Islet precursor cell (in vitro differentiated cells): ENCODE measurements at places on chromosomes 5 and 9.

- DNase-seq = peak; percentile 73
These were observed 113.8 kb upstream of the ANKRD55 start for GRCh38 chr5:56346741-56347535.

DNA sequence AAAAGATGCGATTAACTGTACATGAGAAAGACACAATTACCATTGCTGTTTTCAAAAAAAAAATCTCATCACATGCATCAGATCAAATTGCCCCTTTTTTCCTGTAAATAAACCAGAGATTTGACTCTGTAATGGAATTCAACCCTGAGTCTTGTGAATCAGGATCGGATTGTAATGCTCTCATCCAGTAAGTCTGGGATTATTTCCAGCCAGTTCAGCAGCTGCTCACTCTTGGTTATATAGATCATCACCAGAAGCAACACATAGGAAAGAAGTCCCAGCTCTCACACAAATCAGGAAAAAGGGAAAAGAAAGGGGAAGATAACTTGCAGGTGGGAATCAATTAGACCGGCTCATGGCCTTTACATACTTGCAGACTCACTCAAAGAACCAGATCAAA is 97.8 kb upstream of the SPOCK1 start:
- DNase-seq = no peak

DNA sequence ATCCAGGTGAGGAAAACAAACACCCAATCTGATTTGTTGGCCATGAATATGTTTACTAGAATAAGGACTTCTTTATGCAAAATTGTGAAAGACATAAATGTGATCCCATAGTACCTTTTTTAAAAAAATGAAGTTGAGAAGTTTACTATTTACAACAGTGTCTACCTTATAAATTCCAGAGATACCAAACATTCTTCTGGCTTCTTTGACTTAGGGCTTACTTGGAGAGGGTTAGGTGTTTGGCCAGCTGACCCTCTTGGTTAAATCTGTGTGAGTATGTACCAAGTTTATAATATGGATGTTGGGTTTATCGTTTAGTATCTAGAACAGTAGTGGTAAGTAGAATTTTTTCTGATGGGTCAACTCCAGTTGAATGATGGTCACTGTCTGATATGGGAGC is 212.3 kb downstream of the DOCK8 start:
- no peak for DNase-seq

DNA sequence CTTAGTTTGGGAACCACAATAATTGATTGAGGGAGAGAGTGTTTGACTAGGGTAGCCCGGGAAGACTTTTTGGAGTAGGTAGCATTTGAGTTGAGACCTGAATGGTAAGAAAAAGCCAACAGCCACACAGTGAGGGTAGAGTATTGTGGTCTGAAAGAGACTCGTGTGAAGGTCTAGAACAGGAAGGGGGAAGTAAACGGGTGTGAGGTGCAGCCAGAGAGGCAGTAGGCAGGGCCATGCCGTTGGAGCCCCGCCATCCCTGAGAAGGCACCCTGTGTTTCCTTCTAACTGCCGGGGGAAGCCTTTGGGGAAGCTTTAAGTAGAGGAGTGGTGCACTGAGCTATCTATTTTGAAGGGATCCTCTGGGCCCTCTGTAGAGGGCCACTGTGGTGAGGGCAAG is 3.5 kb upstream of the F2RL2 start:
- DNase-seq = no peak

GRCh38 chr9:135504262-135505243 is 4.1 kb downstream of the MRPS2 start:
- peak; percentile 83 for DNase-seq

DNA sequence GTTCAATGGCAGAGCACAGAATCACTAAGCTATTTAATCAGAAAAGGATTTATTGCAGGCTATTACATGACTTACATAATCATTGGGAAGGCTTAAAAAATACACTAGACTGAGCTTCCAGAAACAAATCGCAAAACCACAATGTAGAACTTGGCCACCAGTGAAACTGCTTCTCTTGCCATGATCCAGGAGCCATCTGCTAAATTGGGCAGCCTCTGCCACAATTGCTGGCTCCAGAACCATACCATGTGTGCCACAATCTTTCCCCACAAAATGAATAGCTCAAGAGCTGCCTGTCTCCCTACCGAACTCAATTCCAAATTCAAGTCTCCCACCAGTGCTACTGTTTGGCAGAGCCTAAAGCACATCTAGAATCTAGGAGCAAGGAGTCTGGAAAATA is 9.8 kb upstream of the ERAP1 start:
- DNase-seq = no peak

- no peak for DNase-seq
These were observed 86.8 kb upstream of the CDH6 start for GRCh38 chr5:31106691-31107090.

GRCh38 chr5:96821260-96821916 is 13.6 kb upstream of the ERAP1 start:
- DNase-seq = no peak

DNA sequence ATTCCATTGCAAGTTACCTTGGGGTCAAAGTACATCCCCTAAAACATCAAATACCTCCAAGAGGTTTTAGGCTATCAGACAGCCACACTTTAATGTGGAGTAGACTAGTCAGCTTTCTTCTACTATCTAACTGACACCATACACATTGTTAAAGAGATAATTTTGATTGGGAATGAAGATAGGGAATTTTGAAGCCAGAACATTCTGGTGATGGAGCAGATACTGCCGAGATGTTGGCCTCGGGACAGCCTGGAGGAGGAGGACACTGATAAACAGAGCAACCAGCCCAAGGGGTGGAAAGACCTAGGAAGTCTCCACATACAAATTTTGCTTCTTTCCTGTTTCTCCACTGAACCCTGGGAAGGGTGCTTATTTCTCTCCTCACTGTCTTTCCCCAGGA is 14.9 kb downstream of the TJP2 start:
- no peak for DNase-seq

DNA sequence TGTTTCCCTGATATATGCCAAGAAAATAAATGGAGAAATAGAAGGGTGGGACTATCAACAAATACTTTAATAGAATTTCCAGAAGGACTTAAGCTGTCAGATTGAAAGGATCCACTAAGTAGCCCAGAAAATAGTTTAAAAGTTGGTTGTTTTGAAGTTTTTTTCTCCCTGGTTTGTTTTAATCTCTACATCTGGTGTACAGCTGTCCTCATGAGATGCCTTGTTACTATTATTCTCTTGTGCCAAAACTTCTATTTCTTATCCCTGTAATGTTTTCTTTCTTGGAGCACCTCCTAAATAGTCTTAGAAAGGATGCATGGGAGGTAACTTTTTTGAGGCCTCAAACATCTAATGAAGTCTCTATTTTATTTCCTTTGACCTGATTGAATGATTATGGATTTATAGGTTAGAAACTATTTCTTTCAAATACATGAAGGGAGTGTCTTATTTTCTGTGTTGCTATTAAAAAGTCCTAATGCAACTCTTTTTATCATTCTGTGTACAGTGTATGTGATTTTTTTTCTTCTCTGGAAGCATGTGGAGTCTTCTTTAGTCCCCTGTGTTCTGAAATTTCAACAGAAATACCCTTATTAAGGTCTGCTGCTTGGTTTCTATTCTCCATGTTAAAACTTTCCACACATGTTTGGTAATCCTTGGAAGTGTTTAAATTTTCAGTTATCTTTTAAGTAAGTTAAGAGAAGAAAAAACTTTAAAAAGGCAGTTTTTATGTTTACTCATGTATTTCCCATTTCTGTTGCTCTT is 140.0 kb upstream of the CDKN2B start:
- no peak for DNase-seq

DNA sequence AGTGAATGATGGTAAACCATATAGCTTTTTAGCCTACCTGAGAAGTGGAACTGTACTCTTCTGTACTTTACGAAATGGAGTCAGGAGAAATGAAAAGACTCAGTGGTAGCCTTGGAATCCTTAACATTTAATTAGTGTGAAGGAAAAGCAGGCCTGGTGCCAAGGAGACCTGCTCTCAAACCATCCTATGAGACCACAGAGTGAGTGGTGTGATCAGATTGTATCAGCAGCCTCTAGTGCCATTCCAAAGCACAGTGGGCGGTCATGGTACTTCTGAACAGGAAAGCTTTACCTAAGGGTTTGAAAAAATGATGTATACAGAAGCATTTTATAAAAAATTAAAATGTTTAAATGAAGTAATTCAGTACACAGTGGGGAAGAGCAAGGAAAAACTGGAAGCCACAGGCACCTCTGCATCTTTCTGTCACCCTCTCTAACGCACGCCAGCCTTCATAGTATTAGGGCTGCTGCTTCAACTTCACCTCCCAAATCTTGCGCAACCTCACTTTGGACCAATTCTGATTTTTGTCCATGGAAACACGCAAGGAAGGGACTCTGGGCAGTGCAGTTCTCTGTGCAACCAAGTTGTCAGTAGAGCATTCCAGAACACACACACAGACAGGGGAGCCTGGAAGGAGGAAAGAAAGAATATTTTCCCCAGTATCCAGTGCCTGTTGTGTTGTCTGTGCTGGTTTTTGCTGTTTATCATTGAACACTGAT is 203.7 kb downstream of the SH3GL2 start:
- DNase-seq = peak; percentile 59

DNA sequence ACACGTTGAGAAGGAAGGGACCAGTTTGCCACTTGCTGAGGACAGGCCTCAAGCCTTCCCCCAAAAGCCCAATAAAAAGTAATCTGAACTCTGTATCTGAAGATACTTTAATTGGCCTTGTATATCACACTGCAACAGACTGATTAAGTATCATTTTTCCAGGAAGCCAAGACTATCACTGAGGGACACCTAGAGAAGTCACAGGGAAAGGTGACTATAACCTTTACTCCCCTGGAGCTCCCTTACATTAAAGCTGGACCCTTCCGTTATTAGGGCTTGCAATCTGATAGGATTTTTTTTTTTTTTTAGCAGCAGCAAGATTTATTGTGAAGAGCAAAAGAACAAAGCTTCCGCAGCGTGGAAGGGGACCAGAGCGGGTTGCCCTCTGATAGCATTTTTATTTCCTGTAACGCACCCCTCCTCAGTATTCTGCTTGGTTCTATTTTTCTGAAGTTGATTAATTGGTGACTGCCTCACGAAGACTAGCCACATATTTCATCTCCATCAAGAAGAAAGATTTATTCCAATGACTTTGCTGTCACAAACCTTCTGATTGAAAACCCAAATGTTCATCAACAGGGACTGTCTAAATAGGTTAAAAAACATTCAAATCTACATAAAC is 2.7 kb downstream of the CDC14B start:
- no peak for DNase-seq

DNA sequence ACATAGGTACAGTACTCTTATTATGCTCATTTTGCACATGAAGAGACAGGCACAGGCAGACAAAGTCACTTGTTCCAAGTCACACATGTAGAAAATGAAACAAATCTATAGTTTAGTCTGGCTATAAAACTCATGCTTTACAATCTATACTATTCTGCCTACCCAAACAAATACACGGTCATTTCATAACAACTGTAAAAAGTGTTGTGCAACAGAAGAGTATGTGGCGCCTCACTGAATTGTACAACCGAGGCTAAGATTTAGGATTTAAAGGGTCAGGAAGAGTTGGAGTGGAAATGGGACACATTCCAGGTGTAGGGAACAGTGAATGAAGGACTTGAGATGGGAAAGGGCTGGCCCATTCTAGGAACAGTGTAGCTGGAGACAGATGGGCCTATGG is 82.9 kb upstream of the TRIO start:
- no peak for DNase-seq

- no peak for DNase-seq
These were observed 59.5 kb upstream of the ERCC6L2 start for GRCh38 chr9:95815961-95816360.

GRCh38 chr5:102799017-102799416 is 43.9 kb downstream of the PAM start:
- DNase-seq = no peak

DNA sequence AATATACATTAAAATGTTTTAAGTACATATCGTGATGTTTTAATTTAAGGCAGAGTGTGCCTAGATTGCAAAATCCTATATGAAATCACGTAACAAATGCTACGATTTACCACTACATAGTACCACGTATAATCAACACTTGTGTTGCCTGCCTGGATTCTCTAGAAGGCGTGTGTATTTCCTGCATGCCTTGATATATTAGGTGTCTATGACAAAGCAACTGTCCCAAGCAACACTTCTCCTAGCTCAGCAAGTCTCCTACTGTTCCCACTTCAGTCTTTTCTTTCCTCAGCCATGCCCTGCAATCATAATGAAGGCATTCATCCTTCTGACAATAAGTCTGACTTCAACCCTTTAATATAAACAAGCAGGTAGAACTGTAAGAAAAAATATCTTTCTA is 89.6 kb downstream of the PTPRD start:
- no peak for DNase-seq

DNA sequence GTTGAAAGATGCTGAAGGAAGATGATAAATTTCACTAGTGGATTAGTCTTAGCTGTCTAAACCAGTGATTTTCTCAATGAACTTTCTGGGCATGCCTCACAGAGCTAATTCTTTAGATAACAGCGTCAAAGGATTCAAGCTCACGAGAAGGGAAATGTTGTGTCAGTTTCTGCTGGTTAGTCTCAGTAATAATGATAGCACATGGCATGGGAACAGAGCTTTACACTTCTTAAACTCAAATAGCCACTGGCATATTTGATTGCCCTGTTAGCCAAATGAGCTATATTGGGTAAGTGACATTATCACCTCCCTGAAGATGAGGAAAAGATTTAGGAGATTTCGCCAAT is 139.3 kb upstream of the NR3C1 start:
- DNase-seq = no peak

- DNase-seq = peak; percentile 91
These were observed 2.0 kb downstream of the NIPBL start for GRCh38 chr5:36878392-36879082.

GRCh38 chr5:151881621-151882225 is 42.9 kb downstream of the GLRA1 start:
- no peak for DNase-seq

- DNase-seq = peak; percentile 76
These were observed 3.5 kb upstream of the CNTFR start for GRCh38 chr9:34592895-34593601.

DNA sequence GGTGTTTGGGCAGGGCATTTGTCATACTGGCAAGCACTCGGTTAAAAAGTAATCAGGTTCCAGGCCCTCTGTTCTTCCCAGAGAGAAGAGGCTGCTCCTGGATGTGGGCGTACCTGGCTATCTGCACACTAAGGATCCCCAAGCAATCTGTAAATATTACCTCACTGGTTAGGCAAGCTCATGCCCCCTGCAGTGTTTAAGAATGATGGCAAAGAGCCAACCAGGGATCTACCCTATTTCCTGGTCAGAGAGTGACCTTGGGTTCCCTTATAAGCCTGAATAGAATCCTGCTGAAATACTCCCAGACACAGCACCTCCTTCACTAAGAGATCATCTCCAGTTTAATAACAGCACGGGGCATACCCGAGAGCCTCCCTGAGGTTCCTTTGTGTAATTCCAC is 181.2 kb downstream of the PIK3R1 start:
- DNase-seq = no peak

DNA sequence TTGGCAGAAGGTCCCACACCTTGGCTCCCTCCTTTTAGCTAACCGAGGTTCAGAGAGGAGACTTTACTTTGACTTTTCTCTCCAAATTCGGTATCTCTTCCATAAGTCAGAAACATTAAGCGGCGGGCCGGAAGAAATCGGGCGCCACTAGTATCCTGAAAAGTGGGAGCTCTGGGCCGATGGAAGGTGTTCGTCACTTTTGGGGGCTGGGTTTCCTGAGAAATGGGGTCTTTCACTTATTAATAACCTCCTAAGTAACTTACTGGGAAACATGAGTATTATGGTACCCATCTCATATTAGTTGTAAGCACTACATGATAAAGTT is 716 bp downstream of the STX17 start:
- no peak for DNase-seq

GRCh38 chr9:95788521-95788991 is 86.9 kb upstream of the ERCC6L2 start:
- no peak for DNase-seq

GRCh38 chr9:1362845-1363244 is 312.7 kb downstream of the DMRT2 start:
- no peak for DNase-seq
